EH (cell line): ENCODE measurements at places on chromosomes 4 and X.
A peak's percentile ranks its signal among the peaks of the same experiment; 100 is the strongest.

- no peak for DNase-seq
These were observed 1323.4 kb downstream of the RAPGEF2 start for GRCh38 chr4:160426233-160426632.

DNA sequence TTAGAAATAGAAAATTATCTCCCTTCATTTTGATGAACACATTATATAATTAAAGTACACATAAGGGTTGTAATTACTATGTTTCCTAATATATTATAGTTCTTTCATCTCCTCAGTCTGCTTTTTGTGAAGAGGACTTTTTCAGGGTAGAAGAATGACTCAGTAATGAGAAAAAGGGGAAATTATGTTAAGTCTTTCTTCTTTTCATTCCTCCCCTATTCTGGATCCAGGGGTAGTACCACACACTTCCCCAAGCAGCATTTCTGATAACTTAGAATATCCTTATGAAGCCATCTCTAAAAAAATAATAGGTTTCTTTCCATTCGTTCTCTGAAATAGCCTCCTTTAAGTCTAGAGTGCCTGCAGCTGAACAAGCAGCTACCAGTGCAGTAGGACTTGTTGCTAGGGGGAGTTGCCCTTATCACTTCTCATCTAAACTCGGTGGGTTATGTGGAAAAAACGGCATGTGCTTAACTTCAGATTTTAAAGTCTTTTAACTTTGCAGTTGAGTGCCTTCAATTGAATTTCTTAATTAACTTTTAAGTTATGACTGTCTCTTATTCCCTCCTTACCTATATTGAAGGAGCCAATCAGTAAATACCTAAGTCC, 184.8 kb downstream of the ARHGAP24 start:
- no peak for DNase-seq

DNA sequence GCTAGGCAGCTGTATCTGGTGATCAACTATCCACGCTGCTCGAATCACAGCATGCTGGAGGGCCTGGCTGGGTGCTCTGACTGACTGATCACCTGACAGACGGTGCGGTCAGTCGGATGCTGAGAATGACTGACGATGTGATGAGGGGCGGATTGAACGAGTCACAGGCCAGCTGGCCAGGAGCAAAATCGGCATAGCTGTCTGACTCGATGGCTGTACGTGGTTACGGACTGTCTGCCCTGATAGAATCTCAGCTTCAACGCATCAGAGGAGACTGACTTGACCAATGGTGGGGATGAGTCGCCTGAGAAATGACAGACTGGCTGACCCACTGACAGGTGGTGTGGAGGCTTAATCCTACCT, 1.0 kb upstream of the SUV39H1 start:
- peak; percentile 15 for DNase-seq

DNA sequence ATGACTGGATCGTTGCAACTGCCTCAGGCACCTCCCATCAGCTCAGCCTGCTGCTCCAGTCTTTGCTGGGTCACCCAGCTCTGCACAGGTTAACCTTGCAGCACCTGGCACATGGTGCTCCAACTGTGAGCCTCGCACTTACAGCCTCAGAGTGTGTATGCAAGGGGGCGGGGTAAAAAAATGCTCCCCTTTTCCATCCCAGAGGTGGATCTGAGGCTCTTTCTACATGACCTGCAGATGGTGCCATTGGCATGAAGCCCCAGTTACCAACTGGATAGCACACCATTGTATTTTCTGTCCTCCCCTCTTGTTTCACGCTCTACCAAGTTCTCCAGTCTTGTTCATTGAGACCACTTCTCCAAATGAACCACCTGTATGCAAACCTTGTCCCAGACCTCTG, 46.2 kb upstream of the TRPC3 start:
- peak; percentile 24 for DNase-seq

DNA sequence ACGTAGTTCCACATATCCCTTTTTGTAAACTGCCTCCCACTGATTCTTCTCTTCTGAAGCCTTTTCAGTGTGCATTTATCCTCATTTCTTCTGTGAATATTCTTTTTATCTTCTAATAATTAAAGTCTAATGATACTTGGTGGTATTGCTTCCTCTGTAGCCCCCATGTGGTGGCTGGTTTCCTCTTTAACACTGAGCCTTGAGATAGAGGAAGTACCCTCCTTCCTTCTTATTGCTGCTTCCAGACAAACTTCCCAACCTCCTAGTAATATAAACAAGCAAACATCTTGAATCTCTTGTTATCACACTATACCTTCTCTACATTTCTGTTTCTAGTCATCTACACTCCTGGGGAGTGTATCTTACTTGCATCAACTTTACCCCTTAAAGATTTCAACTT, 310.5 kb upstream of the GIMD1 start:
- no peak for DNase-seq
